ENCODE measurements at places on chromosomes 1 and 21. TPM values are rescaled to one million over a fixed set of nuclear protein-coding genes. Genes with fewer than 3 reads are reported as not detected.

DNA sequence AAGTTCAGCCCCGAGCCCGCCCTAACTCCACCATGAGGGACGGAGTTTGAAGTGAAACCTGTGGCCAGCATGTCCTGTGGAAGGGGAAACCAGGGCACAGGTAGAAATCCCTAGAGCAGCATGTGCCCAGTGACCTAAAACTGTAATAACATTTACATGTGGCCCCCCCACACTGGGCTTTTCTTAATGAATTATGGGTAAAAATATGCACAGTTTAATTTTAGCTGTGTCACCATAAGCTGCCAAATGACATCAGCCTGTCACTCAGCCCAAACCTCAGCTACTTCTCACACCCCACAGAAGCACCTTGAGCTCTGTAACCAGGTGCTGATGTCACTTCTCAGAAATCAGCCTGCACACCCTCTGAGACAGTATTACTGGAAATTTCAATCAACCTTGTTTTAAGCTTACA, 50.0 kb upstream of the SLC19A1 start:
- no peak for DNase-seq

Gene C1orf105
- 25.2 TPM for total RNA-seq

DNA sequence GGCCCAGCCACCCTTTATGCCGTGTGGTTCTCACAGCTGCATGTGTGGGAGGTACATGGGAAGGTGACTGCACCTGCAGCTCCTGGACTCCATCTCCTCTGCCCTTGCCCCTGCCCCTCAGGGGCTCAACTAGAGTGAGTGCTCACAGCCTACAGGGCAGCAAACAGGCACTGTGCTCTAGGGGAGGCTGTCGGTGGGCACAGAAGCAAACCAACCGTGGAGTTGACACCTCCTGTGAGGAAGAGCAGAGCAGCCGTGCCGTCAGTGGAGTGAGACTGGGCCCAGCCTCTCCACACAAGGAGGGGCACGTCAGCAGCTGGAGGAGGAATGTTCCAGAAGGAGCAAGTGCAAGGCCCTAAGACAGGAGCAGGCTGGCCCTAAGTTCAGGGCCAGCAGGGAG, 32.7 kb downstream of the BMP8A start:
- DNase-seq: no peak

DNA sequence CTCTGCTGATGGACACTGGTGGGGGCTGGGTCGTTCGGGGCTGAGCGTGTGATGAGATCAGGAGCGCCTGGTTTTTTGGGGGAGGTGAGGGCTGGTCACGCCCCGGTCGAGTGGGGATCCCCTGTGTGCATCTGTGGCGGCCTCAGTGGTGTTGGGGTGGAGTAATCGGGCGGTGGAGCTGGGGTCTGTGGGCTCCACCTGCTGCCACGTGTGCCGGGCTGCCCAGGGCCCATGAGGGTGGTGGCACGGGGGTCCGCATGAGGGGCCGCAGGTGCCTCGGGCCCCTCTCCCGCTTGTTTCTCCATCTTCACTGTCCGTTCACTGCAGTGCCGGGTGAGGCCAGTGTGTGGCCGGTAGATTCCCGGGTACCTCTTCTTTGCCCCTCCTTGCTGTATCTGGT, 17.2 kb downstream of the PRKCZ start:
- peak; percentile 21 for DNase-seq

Gene PTPN22
- 0.43 TPM for total RNA-seq

DNA sequence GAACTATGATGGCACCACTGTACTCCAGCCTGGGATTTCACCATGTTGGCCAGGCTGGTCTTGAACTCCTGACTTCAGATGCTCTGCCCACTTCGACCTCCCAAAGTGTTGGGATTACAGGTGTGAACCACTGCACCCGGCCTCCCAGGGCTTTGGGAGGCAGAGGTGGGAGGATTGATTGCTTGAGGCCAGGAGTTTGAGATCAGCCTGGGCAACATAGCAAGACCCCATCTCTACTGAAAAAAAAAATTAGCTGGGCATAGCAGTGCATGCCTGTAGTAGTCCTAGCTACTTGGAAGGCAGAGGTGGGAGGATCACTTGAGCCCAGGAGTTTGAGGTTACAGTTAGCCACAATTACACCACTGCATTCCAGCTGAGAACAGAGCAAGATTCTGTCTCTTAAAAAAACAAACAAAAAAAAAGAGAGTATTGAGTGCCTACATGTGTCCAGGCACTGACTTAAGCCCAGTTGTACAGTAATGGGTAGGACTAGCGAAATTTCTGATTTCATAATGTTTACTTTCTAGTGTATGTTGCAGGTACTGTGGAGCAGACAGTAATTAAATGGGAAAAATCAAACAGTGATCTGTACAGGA, 4.2 kb downstream of the MANEAL start:
- no peak for DNase-seq

DNA sequence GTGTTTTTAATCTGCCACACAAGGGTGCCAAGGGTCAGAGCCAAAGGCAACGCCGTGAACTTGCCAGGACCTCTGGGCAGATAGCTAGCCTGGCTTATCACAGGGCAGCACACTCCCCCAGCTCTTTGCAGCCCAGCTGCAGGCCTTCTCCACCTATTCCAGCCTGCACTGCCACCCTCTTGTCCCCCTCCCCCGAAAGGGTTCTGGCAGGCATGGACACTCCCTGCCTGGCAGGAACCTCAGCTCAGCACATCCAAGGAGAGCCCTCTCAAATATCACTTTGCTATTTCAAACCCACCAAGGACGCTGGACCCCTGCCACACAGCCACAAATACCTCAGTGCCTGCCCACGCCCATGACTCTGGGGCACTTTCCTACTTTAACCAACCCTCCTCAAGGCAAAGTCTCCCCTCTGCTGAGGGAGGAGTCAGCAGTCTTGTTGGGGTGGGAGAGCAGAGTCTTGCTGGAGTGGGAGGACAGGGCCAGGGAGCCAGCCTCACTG, 9.1 kb downstream of the SSBP3 start:
- peak; percentile 81 for DNase-seq

All from Right ventricle myocardium inferior (tissue), 1 donor.